CD8-positive, alpha-beta T cell (primary cell): ENCODE measurements at places on chromosomes 11 and 22.

DNA sequence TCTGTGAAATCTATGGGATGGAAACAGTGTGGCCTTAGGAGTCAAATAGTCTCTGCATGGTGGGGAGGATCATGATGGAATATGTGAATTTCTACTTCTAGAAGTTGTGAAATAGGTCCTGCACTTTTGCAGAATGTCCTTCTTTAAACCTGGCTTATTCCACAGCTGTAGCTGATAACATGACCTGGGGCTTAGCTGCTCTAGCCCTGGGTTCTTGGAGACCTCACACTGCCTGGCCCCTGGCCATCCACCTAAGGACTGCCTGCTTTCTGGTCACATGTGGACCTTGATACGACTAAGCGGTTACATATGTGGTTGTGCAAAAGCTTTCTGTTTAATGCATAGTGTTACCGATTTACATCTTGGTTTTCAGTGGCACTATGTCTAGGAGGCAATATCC, 88.2 kb downstream of the SWAP70 start:
- no peak for DNase-seq

GRCh38 chr11:67371189-67371910, 2.0 kb downstream of the CLCF1 start:
- DNase-seq: peak; percentile 71

DNA sequence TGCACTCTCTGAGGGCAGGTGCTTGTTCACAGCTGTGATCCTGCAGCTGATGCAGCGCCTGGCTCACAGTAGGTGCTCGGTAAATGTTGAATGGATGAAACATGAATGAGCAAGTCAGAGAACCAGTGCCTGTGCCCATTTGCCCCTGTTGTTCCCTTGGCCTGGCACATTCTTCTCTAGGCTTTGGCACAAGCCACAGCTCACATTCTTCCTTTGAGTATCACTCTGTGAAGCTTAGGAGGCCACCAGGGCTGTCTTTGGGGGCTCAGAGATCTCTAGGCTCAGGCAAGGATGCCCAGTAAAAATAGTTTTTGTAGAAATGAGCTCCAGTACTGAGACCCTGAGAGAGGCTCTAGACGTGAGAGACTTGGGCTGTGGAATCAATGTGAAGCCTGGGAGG, 144.6 kb upstream of the NAV2 start:
- DNase-seq: no peak

DNA sequence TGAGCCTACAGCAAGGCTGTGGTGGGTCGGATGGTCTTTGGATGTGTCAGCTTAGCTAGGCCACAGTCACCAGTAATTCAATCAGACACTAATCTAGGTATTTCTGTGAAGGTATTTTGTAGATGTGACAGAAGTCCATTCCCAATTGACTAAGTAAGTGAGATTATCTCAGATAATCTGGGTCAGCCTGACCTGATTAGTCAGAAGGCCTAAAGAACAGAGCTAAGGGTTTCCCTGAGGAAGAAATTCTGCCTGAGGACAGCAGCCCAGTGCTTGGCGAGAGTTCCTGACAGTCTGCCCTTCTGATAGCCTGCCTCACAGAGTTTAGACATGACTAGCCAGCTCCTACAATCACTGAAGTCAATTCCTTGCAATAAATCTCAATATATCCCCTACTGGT, 28.7 kb downstream of the GUCD1 start:
- no peak for DNase-seq

DNA sequence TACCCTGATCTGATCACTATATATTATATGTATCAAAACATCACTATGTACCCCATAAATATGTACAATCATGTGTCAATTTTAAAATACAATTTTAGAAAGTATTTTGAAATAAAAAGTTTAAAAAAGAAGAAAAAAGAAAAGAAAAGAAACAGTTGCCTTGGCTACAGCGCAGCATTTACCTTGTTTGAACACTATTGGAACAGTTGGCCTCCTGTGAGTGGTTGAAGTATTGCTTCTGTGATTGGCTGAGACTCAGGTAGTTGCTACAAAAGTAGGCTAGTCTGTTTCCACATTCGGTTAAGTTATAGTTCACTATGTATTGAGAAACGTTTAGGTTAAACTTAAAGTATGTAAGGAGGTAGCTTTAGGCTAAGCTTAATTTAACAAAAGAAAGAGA, 7.9 kb upstream of the DTX4 start:
- no peak for DNase-seq
